D341Med (cell line): ENCODE measurements at places on chromosomes 2 and 18.
A peak's percentile ranks its signal among the peaks of the same experiment; 100 is the strongest.

- no peak for DNase-seq
Observed at GRCh38 chr2:185484602-185485001, 254.0 kb upstream of the FSIP2 start.

DNA sequence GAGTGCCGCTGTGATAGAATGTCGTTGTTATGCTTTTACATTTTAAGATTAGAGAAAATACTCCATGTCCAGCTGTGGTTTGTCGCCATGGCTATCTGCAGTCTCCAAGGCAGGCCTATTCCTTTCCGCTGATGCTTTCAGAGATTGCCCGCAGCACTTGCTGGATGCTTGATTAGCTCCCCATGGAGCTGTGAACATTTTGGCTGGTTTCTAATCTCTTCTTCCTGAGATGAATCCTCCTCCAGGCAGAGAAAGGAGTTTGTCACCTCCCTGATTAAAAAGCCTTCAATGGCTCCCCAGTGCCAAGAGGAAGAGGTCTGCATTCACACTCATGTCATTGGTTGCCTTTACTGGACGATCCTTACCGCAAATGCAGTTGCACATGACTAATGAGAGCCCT lies 32.6 kb upstream of the LPIN1 start:
- DNase-seq, result no peak

DNA sequence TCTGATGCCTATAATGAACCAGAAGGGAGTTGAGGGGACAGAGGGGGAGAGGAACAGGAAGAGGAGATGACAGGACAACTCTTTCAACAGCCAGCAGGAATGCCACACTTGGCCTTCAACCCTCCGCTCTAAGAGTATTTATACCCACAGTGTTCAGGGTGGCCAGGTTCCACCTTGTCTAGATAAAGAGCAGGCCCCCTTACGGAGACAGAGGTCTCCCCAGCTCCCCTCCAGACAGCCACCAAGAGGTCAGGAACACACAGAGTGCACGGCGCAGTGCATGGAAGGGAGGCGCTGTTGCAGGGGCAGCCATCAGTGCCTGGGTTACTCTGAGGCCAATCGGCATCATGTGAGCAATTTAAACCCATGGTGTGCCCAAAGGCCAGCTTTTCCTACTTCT lies 176.9 kb downstream of the SMAD7 start:
- no peak for DNase-seq

DNA sequence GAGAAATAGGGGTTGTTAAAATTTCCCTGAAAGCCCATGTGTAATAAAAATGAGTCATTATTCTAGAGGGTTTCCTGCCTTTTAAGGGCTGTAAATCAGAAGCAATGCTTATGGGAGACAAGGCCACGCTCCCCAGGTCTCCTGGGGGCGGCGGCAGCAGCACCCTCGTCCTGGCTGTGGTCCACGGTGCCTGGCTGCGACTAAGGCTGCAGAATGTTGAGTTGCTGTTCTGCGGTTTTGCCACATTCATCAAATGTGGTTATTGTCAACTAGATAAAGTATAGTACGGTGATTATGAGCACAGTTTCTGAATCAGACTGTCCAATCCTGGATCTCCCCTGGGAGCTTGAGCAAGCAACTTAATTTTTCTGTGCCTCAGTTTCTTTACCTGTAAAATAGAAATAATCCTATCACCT lies 11.9 kb upstream of the AGFG1 start:
- DNase-seq, result no peak

DNA sequence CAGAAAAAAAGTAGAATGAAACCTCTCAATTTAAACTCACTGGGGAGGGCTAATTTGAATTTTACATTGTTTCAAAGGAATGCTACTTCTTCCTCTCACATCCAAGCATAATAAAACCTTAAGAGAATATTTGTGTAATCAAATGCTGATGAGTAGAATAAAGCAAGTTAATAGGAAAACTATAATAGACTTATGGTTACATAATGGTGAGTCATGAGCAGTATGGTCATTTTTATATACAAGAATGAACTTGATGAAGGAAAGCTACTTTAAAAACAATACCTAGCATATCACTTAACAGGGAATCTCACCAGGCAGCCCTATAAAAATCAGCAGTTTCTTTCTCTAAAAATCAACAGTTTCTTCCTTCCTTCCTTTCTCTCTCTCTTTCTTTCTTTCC lies 80.3 kb downstream of the VSNL1 start:
- DNase-seq, result no peak

GRCh38 chr18:60975420-60975819 lies 357.8 kb upstream of the CDH20 start:
- DNase-seq, result peak; percentile 23

DNA sequence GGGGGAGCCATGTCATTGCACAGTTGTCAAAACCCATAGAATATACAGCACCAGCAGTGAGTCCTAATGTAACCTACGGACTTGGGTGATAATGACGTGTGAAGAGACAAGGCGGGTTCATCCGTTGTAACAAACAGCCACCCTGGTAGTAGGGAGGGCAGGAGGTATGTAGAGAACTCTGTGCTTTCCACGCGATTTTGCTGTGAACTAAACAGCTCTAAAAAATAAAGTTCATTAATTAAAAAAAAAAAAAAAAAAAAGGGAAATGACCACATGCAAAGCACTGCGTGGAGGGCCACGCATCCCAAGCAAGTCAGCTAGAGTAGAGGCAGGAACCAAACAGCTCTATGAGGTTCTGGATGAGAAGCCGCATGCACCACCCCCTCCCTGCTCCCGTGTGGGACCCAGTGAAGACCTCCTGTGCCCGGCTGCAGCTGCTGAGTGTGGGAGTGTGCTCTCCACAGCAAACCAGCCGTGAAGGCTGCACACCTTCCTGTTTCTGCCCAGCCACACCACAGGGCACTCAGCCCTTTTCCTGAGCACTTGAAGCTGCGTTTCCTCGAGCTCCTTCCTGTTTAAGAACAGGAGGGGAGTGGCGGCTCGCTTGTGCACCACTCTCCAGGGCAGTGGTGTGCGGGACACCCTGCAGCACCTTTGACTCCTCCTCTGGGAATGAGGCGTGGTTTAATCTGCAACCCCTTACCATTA lies 65.6 kb downstream of the ODC1 start:
- no peak for DNase-seq

DNA sequence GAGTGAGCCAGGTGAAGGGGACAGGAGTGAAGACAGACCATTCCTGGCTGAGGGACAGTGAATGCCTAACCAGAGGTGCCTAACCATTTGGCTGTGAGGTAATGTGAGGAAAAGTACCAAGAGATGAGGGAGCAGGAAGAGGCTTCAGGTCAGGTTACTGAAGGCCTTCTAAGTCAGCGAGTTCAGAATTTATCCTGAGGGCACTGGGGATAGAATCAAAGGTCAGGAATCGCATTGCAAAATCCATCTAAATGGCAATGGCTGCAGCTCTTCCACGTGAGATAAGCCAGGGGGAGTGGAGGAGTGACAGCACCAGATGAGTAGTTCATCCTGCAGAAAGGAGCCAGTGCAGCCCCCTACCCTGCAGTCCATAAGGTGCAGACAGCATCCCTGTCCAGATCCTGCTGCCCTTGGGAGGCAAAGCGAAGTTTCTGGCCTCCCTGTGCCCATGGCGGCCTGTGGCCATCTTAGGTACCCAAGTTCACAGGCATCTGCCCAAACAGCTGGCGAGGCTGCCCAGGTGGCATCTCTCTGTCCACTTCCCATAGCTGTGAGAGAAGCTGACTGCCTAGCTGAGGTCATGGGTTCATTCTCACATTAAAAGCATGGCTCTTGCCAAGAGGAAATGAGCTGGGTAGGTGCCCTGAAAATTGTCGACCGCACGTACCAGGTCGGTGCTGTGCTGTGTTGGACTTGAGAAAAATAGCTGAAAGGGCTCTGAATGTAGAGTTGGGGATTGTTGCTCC lies 49.5 kb downstream of the CYP27C1 start:
- no peak for DNase-seq

DNA sequence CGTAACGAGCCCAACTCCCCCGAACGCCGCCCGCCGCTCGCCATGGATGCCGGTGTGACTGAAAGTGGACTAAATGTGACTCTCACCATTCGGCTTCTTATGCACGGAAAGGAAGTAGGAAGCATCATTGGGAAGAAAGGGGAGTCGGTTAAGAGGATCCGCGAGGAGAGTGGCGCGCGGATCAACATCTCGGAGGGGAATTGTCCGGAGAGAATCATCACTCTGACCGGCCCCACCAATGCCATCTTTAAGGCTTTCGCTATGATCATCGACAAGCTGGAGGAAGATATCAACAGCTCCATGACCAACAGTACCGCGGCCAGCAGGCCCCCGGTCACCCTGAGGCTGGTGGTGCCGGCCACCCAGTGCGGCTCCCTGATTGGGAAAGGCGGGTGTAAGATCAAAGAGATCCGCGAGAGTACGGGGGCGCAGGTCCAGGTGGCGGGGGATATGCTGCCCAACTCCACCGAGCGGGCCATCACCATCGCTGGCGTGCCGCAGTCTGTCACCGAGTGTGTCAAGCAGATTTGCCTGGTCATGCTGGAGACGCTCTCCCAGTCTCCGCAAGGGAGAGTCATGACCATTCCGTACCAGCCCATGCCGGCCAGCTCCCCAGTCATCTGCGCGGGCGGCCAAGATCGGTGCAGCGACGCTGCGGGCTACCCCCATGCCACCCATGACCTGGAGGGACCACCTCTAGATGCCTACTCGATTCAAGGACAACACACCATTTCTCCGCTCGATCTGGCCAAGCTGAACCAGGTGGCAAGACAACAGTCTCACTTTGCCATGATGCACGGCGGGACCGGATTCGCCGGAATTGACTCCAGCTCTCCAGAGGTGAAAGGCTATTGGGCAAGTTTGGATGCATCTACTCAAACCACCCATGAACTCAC lies 673 bp downstream of the PCBP1 start:
- peak; percentile 47 for DNase-seq

DNA sequence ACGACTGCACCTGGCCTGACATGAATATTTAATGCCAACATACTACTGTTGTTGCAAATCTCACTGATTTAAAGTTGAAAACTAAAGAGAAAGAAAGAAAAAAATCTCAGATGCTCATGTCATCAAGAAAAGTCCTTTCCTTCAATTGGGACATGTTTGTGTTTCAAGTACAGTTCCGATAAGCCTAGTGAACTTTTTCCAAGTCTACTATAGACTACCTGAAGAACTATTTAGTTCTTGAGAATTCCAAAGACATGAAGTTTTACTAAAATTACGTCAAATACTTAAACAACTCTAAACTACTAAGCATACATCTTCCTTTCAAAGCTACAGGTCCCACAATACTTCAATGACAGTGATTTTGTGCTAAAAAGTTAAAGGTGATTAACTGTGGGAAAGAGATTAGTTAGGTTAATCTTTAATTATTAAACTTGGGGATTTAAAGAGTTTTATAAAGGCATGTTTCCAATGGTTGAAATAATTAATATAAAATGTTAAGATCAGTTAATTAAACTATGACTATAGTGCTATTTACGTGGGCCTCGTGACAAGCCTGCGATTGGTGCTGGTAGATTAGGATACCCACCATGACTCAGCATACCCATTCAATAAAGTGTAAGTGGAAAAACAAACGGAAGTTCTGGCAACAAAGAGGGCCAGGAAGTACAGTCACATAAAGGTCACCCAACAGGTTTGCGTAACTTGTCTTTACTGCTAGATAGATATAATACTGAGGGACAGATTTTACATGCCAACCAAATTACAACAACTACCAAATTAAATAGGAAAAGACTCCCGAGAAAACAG lies 55.5 kb downstream of the SEPTIN10 start:
- no peak for DNase-seq

GRCh38 chr18:46675112-46675511 lies 18.1 kb upstream of the LOXHD1 start:
- no peak for DNase-seq

GRCh38 chr2:138502255-138503086 lies 901 bp downstream of the SPOPL start:
- DNase-seq, result no peak

- DNase-seq, result no peak
Observed at GRCh38 chr2:24024996-24025663, 15.2 kb downstream of the MFSD2B start.
